ENCODE measurements at places on chromosomes 7 and 10. TPM values are rescaled to one million over a fixed set of nuclear protein-coding genes. Genes with fewer than 3 reads are reported as not detected.

GRCh38 chr7:77337456-77337990 lies 78.6 kb downstream of the GSAP start:
- no peak for DNase-seq

GRCh38 chr7:81155654-81156373 lies 237.0 kb upstream of the SEMA3C start:
- peak; percentile 65 for DNase-seq

DNA sequence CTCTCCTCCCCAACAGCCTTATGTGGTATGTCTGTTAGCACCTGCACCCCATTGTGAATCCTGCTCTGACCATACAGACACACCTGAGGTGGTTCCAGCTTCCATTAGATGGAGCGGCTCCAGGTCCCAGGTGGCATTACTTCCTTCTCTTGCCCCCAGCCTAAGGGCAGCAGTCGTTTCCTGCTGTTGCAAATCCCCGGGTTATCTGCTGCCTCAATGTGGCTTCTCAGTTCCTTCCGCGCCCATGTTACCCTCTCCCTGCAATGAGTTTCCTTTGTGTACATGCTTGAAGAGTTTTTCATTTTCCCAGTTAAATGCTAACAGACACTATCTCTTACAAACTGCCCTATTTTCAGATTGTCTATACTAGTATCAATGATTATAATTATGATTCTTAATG lies 62.8 kb upstream of the PRKCQ start:
- DNase-seq = no peak

- DNase-seq = no peak
Observed at GRCh38 chr10:133247681-133248333, 10.2 kb downstream of the VENTX start.

GRCh38 chr10:43258211-43258561 lies 8.7 kb downstream of the RASGEF1A start:
- no peak for DNase-seq

DNA sequence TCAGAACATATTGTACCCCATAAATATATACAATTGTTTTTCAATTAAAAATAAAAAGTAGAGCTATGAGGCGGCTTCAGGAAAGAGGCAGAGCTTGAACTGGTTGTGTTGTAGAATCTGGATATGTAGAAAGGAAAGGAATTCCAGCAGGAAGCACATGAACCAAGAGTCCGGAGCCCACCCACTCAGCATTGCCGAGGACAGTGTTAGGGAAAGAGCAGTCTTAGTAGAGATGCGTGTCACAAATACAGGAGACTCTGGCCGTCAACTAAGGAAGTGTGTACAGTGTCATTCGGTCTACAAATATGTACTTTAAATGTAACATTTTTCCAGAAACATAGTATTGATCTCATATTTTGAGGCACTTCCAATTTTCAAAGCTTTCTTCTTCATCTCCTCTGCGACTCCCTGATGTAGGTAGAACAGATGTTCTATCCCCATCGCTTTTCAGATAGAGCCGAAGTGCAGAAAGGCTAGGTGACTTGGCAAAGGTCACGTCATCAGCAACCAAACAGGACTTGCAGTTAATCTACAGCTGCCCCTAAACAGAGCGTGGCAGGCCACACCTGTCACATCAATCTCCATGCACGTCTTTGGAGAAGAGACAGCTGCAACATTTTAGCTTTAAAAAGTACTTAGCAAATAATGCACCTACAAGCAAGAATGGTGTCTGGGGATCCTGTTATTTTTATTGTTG lies 25.3 kb upstream of the GJD4 start:
- DNase-seq = no peak

- no peak for DNase-seq
Observed at GRCh38 chr7:98217623-98218582, 6.7 kb downstream of the BHLHA15 start.

- DNase-seq = peak; percentile 34
Observed at GRCh38 chr7:112654322-112655216, 135.6 kb downstream of the TMEM168 start.

DNA sequence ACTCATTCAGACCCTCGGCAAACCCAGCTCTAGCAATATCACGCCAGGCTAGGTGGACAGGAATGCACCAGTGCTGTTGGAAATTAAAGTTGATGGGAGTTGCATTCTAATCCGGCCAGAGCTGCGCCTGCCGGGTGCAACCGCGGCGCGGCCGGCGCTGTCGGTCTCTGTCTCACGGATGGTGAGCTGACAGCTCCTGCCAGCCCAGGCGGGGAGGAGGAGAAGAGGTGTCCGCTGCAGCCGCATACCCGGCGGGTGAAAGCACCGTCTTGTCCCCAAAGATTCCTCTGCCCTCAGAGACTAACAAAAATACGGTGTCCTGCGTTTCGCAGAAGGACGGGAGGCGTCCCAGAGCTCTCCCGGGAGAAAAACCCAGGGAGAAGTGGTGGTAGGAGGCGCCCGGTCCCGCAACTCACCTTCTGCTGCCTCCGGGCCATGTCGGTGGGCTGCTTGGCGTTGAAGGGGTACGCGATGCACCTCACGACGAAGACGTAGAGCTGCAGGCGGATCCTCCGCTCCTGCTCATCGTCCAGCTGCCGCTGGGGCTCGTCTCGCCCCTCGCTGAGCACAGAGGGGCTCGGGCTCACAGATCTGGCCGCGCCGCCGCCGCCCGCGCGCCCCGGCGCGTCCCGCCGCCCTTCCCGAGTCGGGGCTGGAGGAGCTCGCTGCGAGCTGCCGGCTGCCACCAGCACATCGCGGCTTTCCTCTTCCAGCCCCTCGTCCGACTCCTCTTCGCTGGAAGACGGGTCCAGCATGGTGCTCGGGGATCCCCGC lies 490 bp downstream of the CADPS2 start:
- DNase-seq = peak; percentile 31

GRCh38 chr10:4748491-4749270 lies 77.3 kb upstream of the AKR1E2 start:
- DNase-seq = no peak

DNA sequence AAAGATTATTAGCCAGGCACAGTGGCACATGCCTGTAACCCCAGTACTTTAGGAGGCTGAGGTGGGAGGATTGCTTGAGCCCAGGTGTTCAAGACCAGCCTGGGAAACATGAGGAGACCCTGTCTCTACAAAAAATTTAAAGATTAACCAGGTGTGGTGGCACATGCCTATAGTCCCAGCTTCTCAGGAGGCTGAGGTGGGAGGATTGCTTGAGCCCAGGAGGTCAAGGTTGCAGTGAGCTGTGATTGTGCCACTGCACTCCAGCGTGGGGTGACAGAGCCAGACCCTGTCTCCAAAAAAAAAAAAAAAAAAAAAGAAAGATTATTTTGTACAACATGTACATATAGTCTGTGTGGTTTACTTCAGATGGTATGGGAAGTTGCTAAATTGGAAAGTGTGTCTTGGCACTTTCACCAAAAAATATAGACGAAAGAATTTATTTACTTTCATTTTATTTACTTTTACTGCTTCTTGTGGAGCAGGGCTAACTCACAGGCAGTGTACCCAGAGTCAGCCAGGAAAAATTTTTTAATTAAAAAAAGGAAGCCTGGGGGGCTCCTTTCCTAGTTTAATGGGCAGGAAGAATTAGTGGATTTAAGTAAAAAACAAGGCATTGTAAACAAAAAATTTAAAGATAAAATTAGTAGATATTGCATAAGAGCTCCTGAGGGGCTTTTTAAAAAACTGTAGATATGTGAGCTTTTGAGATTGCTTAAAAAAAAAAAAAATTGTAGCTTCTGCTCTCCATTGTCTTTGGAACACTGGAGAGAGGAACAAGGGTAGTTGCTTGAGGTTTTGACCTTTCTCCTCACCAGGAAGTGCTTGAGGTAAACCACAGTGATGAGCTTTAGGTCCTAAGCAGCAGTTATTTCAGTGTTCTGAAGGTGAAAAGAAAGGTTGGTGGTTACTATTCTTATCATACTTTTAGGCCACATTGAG lies 44.6 kb upstream of the VDAC2 start:
- no peak for DNase-seq

DNA sequence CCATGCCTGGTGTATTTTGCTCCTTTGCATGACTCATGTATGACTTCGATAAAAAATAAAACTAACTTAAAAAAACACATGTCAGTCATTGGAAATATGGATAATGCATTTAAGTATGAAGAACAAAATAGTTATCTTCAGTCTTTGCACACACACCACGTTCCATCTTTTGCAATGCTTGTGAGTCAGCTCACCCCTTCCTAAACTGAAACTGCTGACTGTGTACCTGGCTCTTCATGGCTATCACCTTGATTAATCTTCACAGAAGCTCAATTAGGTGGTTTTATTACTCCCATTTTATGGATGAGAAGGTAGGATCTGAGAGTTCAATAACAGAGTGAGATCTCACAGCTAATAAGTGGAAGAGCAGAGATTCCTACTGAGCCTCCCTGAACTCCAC lies 79.5 kb downstream of the CARD11 start:
- no peak for DNase-seq

- DNase-seq = peak; percentile 28
Observed at GRCh38 chr7:36448781-36449379, 59.2 kb downstream of the ANLN start.

DNA sequence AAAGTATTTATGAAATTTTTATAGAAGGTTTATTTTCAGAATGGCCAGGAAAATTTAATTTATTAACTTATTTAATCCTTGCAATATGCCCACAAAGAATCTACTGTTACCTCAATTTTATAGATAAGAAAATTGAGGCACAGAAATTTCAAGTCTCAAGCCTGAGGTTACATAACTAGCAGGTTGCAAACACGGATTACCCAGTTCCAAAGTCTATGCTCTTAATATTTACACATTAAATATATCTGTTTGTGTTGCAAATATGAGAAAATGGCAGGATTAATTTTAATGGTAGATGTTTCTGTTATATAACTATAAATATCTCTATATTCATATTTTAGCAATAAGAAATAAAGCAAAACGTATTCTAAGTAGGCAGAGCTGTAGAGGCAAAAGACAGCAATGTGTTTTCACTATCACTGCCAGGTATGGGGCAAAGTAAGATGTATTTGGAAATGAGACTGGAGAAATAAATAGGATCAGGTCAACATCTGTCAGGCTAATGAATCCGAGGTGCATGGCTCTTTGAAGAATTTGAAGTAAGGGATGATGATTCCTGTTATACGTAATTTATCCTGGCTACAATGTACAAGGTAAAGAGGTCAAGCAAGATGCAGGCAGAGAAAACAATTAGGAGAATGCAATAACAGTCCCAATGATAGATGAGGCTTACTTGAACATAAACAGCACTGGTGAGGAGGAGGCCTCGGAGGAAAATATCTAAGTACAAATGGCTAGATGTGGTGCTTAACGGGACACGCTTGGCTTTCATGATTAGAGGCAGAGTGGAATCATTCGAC lies 354.1 kb upstream of the VSTM2A start:
- no peak for DNase-seq

- DNase-seq = no peak
Observed at GRCh38 chr10:131400513-131400912, 89.0 kb upstream of the TCERG1L start.

GRCh38 chr10:71391701-71392100 lies 5.0 kb upstream of the CDH23 start:
- DNase-seq = no peak

GRCh38 chr7:10181996-10182395 lies 791.7 kb upstream of the PHF14 start:
- no peak for DNase-seq

GRCh38 chr7:22435105-22435504 lies 64.9 kb downstream of the STEAP1B start:
- DNase-seq = no peak

DNA sequence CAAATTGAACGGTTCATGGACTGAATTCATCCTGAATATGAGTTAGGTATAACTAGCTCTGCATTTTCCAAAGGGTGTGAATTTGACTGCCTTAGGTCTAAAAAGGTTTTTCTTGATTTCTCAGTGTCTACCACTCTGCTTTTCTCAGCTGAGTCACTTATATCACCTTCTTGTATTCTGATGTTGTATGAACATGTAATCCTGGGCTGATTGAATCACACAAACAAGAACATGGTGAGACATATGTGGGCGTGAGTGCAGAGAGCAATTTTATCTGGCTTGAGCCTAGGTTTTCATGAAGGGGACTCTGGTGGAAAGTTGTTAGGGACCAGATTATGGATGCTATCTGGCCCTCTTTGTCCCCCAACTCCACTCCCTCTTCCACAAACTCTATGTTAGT lies 239.8 kb downstream of the SUGCT start:
- DNase-seq = no peak

- no peak for DNase-seq
Observed at GRCh38 chr10:129322933-129323820, 143.9 kb upstream of the MGMT start.

DNA sequence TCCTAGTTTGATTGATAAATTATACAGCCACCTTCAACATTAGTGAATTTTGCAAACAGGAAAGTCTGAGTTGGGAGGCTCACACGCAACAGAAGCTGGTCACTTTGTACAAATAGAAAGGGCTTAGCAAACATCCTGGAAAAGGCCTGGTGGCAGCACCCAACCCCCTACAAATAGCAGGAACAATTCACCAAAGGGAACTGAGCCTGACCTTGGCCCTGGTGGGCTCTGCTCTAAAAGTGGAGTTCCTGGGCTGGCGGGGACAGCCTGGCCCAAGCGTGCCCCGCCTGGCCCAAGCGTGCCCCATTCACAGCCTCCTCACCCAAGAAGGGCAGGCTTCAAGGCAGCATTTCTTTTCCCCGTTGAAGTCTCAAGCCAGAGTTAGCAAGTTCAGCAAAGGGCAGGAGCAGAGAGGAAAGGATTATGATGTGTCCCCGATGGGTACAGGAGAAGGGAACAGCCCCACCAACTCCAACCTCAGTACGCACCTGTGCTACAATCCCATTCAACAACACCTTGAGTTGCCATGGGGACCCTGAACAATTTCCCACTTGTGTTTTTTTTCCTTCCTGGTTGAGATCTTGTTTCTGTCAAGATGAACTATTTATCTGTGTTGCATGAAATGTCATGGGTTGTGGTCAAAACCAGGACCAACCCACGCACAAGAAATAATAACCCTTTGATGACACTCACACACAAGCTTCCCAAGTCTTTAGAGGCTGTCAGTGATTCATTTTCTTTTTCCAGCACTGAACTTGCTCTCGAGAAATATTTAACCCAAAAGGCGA lies 43.4 kb downstream of the RGS10 start:
- no peak for DNase-seq

The CUBN gene
- total RNA-seq = 0.80 TPM

The TSPAN12 gene
- 7.2 TPM for total RNA-seq

The HECW1 gene
- 3.0 TPM for total RNA-seq

The NME8 gene
- not detected for total RNA-seq

The SPDYE5 gene
- not detected for total RNA-seq

The SLC29A3 gene
- 3.9 TPM for total RNA-seq

The TPK1 gene
- total RNA-seq = 1.3 TPM

The CRHR2 gene
- not detected for total RNA-seq

The AIMP2 gene
- 68.4 TPM for total RNA-seq

The CC2D2B gene
- total RNA-seq = not detected

The HNRNPH3 gene
- total RNA-seq = 77.5 TPM

The SKIDA1 gene
- total RNA-seq = 0.17 TPM

The ASAH2 gene
- total RNA-seq = 14.0 TPM

The ARHGEF35 gene
- 10.8 TPM for total RNA-seq
